ENCODE measurements at places on chromosomes 2 and 18.

DNA sequence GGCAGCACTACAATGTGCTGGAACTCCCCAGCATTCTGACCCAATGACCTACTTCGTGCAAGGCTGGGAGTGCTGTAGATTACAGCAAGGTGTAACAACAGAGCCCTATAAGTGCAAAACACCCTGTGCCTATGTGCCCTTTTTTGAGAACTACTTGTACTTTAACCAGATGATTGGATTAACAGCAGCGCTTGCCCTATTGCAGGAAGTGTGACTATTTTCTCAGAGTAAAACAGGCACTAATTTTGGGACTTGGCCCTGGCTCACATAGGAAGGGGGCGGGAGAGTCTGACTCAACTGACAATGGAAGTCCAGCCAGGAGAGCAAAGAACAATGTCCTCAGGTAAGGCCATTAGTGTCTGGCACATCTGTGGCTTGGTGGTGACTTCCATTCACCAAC, 35.6 kb upstream of the RNF125 start:
- DNase-seq: no peak

- peak; percentile 46 for DNase-seq
These were observed 680 bp downstream of the CTDSP1 start for GRCh38 chr2:218400167-218400929.

- DNase-seq: no peak
These were observed 111.7 kb downstream of the GALR1 start for GRCh38 chr18:77361382-77361781.

GRCh38 chr2:58215429-58215828, 25.7 kb downstream of the FANCL start:
- DNase-seq: no peak

DNA sequence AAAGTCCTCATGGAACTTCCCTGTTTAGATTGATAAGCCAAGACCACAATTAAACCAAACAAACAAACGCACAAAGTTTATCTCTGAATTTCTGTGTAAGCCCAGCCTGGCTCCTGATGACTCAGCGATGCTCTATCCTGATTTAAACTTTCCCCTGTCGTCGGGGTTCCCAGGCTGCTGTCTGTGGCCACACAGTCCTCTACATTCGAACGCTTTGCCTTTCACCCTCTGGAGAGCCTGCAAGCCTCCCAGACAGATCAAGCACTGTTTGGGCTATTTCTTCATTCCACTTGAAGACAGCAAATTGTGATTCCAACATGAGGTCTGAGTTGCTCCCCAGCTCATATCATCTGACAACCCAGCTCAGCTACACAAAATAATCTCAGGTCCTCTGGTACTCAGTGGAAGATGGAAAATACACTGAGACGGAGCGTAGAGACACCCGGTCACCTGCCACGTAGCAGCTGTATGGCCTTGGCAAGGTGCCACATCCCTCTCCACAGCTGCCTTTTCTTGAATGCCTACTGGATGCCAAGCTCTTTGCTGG, 51.2 kb downstream of the CYRIA start:
- no peak for DNase-seq

GRCh38 chr2:121608367-121608766, 40.9 kb downstream of the CLASP1 start:
- DNase-seq: no peak

GRCh38 chr2:99559075-99559662, 69.4 kb upstream of the REV1 start:
- peak; percentile 87 for DNase-seq

DNA sequence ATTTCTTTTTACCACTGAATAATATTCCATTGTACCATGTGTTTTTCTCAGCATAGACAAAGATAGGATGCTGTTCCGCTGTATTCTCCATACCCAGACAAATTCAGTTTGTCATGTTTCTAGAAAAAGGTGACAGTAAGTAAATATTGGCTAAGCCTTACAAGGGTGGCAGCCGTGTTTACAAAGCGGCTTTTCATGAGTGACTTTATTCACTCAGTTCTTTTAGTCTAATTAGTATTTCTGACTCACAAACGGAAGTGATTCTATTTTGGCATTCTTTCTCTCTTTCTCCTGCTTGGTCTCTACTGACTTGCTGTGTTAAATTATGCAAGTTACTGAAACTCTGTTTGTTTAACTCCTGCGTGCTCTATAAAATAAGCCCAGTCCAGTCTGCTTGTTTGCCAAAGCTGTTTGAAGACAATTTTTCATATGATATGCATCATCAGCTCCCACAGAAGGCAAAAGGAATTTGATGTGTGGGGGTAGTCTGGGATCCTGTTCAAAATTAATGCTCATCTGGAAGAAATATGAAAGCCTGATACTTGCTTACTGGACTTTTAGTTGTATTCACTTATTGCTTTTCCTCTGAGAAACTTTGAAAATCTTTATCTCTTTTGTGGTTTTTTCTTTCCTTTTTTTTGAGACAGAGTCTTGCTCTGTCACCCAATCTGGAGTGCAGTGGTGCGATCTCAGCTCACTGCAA, 2.3 kb upstream of the PLEKHH2 start:
- no peak for DNase-seq

- no peak for DNase-seq
These were observed 27.3 kb upstream of the TDRD15 start for GRCh38 chr2:21096458-21096857.

DNA sequence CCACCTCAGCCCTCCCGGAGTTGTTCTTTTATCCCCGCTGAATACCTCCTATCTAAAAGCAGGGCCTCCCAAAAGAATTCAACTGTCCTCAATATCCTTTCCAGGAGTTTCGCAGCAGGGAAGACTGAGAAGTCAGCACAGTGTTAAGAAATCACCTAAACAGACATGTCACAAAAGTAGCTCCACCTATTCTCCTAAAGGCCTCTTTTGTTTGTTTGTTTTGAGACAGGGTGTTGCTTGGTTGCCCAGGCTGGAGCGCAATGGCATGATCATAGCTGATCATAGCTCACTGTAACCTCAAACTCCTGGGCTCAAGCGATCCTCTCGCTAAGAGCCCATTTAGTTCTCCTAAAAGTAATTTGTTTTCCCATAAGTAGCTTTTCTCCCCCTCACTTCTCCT, 53.8 kb downstream of the TEX44 start:
- no peak for DNase-seq

DNA sequence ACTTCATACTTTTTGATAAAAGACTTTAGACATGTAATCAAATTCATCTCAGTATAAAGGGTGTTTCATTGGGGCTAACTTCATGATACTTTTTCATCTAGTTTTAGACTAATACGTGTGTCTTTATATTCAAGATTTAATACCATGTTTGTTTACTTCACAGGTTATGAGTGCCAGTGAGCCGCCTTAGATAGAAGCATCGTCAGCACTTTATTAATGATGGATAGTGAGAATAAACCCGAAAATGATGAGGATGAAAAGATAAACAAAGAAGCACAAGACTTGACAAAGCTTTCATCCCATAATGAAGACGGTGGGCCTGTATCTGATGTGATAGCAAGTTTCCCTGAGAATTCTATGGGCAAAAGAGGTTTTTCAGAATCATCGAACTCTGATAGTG, 33.1 kb downstream of the ZNF407 start:
- no peak for DNase-seq

- no peak for DNase-seq
These were observed 20.1 kb upstream of the ID2 start for GRCh38 chr2:8661736-8662135.

DNA sequence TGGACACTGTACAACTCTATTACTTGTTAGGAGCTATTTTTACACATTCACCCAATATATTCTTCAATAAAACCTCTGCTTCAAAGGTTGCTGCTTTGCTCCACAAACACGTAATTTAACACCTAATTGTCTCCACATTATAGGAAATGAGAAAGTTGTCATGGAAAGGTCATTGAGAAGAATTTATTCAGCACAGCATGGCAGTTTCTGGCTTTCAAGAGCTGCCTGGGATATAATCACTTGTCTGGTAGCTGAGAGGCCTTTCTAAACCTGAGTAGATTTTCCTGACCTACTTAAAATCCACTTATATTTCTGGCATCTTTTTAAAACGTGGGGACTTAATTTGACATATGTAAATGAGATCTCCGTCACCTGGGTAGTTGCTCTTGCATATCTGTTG, 216.1 kb downstream of the ZNF804A start:
- DNase-seq: no peak

- DNase-seq: no peak
These were observed 698.5 kb downstream of the NR4A2 start for GRCh38 chr2:155633887-155634570.

DNA sequence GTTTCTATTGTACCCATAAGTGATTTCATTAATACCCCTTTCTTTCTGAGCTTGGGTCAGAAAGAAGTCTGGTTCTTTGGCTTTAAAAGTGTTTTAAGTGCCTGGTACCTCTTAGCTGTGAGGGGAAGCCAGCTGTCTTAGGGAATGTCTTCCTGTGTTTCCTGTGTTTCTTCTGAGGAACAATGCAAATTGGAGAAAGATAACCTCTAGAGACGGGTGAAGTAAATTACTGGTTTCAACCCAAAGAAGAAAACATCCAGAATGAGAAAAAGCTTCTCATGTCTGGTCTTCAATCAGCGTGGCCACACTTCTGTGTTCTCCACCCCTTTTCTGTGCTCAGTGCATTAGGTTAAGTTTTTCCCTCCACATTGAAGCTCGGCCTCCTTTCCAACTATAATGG, 10.2 kb upstream of the CHN1 start:
- DNase-seq: no peak

- DNase-seq: no peak
These were observed 72.3 kb downstream of the CCDC138 start for GRCh38 chr2:108858894-108859293.

GRCh38 chr2:152510621-152511020, 175.6 kb downstream of the FMNL2 start:
- DNase-seq: no peak

- no peak for DNase-seq
These were observed 14.9 kb downstream of the DPP4 start for GRCh38 chr2:162058973-162059668.

DNA sequence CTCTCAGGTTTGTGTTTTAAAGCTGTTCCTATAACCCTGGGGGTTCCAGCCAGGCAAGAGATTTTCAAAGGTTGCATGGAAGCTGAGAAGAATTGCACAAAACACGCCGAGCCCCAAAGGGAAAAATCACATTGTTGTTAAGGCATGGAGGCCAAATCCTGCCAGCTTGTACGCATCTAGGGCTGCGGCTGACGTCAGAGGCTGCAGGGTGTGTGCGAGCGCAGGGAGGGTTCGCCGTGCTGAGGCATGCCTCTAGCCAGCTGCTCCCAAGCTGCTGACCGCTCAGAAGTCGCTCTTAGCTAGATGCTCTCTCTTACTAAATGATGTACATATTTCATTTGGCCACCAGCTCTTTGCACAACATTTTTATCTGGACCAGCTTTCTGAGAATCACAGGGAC, 191.8 kb downstream of the LPIN1 start:
- no peak for DNase-seq

DNA sequence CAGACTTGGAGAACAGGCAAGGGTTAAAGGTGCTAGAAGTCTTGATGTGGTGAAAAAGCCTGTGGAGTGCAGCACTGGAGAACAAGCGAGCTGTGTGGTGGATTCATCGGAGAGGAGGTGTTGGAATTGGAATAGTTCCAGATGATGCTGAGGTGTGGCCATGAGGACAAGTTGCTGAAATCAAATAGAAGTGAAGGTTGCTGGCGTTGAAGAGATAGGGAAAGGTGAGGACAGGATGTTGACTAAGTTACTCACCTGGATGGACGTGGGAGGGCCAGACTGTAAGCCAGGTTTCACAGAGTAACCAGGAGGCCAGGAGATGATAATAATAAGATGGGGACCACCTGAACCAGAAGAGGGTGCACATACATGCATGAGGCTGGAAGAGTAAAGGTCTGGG, 173.4 kb downstream of the DIS3L2 start:
- no peak for DNase-seq

DNA sequence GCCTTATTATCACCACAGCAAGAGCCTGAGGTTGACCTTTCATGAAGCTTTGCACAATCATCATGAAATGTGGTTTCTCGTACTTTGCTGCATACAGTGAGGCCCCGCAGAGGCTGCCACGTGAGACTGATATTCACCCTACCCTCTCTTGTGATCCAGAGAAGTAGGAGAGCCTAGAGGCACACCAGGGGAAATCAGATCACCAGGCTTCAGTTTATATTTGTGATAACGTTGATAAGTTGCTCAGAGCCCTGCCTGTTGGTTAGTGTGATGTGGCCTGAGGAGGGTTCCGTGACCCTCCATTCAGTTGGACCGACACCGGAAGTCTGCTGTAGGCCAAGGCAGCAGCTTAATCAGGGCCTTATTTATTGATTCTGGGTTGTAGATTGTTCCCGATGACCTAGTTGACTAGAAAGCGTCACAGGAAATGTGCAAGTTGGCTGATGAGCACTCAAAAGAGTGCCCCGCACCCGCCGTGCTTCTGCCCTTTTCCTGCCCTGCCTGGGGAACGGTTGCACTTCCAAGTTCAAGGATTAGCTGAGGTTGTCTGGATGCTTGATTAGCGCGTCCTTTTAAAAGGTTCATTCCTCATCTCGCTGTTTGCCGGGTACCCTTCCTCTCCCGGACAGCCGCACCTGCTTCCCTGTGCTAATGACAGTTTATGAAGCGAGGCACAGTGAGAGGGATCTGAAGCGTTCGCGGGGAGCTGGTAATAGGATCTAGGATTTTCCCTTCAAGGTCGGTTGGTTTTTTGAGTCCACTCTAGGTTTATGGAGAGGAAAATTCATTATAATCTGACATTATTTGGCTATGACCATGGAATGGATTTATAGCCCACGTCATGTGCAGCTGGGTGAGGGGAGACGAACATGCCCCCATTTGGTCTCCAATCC, 146.4 kb downstream of the SH3RF3 start:
- no peak for DNase-seq

- no peak for DNase-seq
These were observed 431.6 kb upstream of the VRK2 start for GRCh38 chr2:57614988-57615387.

DNA sequence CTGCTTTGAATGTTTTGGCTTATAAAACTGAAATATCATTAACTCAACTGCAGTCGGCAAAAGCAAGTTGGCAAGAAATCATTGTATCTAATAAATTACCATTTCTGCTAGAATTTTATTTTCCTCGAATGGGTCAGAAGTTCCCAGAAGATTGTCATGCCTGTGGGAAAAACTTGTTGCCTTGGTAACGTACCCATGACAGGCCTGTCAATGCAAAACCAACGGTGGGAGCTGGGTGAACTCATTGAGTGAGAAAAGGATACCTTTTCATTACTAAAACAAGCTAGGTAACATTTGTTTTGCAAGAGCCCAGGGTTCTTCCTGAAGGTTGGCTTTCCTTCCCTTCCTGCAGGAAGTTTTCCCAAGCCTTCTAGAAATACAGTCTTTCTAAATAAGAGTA, 9.5 kb downstream of the PLB1 start:
- no peak for DNase-seq

DNA sequence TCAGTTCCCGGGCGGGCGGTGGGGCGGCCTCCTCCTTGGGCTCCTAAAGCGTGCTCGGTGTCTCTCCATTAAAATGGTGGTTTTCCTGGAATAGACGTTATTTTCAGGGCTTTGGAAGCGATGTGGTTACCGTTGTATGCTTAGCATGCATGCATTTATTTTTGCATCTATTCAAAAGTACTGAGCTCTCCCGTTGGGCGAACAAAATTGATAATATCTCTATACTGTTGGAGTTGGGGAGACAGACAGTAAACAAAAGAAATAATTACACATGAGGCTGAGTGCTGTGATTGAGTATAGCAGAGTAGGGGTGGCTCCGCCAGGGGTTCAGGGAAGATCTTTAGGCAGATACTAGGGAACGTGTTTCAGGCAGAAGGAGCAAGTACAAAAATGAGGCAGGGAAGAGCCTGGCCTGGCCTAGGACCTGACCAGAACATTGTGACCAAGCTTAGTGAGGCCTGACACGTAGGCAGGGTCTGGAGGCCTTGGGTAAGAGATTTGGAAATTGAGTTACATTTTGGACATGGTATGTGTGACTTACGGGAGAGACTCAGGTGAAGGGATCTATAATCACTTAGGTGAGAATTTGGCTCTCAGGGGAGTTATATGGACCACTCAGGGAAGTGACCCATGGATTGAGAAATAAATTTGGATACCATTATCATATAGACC, 674 bp downstream of the NCAPH start:
- no peak for DNase-seq

Measured in activated CD8-positive, alpha-beta memory T cell treated with anti-CD3 and anti-CD28 coated beads, Interleukin-2, amount 50 U/mL, for 4 hours (primary cell).